Right atrium auricular region (tissue), 2 donors: ENCODE measurements at places on chromosomes 2 and 18. TPM values are rescaled to one million over a fixed set of nuclear protein-coding genes. Genes with fewer than 3 reads are reported as not detected.

- H3K4me3 ChIP-seq: no peak overlapping the region
- no peaks in the 10 kb centered on the region for H3K4me1 ChIP-seq
- no peaks in the 10 kb centered on the region for H3K27me3 ChIP-seq
- H3K36me3 ChIP-seq: no peaks in the 10 kb centered on the region
- no peak for DNase-seq
Measured at GRCh38 chr2:158115202-158115767, 13.6 kb downstream of the UPP2 start.

The GCG gene
- total RNA-seq: not detected

The GPC1 gene
- 77.4 TPM for total RNA-seq

DNA sequence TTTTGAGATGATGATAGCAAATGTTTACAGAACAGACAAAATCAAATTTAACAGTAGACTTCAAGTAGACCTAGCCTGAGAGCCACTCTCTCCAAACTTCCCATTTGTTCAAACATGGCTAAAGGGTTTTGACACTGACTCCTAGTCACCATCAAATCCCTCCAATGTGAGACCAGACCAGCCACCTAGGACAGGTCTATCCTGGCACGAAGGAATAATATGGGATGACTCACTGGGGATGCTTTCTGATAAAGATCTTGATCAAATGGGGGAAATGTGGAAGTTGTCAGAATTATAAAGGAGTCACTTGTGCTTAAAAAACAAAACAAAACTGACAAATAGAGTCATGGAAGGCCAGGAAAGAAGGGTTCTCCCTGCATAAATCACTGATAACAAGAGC, 95.7 kb downstream of the EDAR start:
- H3K4me3 ChIP-seq: no peak overlapping the region
- no peaks in the 10 kb centered on the region for H3K27me3 ChIP-seq
- no peak overlapping the region for H3K27ac ChIP-seq
- DNase-seq: no peak
- no peaks in the 10 kb centered on the region for H3K36me3 ChIP-seq

The CHRND gene
- not detected for total RNA-seq

- H3K27ac ChIP-seq: no peak overlapping the region
- no peak for DNase-seq
- H3K4me1 ChIP-seq: no peaks in the 10 kb centered on the region
- no peak overlapping the region for H3K4me3 ChIP-seq
- H3K36me3 ChIP-seq: no peaks in the 10 kb centered on the region
- H3K27me3 ChIP-seq: no peaks in the 10 kb centered on the region
Measured at GRCh38 chr2:65231121-65231520, 3.5 kb downstream of the ACTR2 start.

- no peaks in the 10 kb centered on the region for H3K27me3 ChIP-seq
- H3K4me3 ChIP-seq: no peak overlapping the region
- no peaks in the 10 kb centered on the region for H3K4me1 ChIP-seq
- DNase-seq: no peak
- no peaks in the 10 kb centered on the region for H3K36me3 ChIP-seq
Measured at GRCh38 chr2:142299021-142299420, 168.2 kb upstream of the LRP1B start.
